Astrocyte of the spinal cord (primary cell): ENCODE measurements at places on chromosomes 1 and 21.

DNA sequence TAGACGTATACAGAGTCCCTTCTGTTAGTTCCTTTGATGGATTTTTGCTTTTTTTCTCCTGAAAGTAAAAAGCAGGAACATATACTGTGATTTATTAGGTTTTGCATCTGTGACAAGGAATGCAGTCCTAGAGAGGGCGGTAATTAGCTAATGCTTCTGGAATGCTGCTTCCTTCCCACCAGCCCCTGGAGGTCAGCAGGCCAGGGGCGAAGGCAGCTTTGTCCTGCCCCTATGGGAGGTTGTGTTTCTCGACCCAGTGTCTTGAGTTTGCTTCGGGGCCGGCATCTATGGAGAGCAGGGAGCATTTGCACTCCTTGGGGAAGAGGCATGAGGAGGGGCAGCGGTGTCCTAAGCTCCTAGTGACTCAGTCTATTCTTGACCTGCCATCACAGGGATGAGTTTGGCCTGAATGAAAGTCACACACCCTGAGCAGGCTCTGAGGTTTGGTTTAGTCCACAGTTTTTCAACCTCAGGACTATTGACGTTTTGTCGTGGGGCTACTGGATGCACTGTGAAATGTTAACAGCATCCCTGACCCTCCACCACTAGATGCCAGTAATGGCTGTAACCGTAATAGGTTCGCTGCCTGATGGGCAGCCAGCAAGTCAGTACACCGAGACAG, 85.0 kb upstream of the KCNJ15 start:
- peak; percentile 69 for DNase-seq

DNA sequence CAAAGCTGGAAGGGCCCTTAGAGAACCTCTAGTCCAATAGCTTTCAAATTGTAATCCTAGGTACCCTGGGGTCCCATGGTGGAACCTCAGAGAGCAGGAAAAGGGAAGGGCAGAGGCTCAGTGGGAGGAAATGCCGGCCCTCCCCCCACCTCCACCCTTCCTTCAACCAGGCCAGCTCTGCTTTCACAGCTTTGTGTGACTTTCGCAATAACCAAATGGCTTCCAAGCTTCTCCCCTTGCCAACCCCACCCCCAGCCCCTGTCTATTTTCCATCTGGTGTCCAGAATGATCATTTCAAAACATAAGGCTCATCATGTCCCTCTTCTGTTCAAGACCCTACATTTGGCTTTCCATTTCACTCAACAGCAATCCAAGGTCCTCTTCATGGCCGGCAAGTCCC, 74.4 kb downstream of the CD58 start:
- no peak for DNase-seq

DNA sequence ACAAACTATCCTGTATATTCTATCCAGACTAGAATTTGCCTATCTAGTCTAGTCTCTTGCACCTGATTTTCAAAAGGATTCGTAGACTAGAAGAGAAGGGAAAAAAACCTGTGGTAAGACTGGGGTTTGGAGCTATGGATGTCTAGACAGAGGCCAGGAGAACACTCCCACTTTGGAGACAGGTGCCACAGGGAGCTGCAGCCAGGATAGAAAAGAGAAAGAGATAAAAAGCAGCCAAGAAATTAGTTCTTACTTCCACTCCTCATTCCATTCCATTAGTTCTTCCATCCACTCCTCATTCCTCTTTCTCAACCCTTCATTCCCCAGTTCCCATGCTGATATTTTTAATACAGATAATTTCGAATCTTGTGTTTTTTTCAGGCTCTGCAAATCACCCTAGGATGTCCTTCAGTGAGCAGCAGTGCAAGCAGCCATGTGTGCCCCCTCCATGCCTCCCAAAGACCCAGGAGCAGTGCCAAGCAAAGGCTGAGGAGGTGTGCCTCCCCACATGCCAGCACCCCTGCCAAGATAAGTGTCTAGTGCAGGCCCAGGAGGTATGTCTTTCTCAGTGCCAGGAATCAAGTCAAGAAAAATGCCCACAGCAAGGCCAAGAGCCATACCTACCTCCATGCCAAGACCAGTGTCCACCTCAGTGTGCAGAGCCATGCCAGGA, 496 bp downstream of the PRR9 start:
- DNase-seq = no peak

GRCh38 chr21:31708541-31708940, 23.4 kb downstream of the SCAF4 start:
- DNase-seq = no peak

GRCh38 chr1:5599541-5599940, 392.7 kb downstream of the NPHP4 start:
- DNase-seq = no peak

- no peak for DNase-seq
Observed at GRCh38 chr1:67601539-67601938, 83.5 kb upstream of the GADD45A start.

DNA sequence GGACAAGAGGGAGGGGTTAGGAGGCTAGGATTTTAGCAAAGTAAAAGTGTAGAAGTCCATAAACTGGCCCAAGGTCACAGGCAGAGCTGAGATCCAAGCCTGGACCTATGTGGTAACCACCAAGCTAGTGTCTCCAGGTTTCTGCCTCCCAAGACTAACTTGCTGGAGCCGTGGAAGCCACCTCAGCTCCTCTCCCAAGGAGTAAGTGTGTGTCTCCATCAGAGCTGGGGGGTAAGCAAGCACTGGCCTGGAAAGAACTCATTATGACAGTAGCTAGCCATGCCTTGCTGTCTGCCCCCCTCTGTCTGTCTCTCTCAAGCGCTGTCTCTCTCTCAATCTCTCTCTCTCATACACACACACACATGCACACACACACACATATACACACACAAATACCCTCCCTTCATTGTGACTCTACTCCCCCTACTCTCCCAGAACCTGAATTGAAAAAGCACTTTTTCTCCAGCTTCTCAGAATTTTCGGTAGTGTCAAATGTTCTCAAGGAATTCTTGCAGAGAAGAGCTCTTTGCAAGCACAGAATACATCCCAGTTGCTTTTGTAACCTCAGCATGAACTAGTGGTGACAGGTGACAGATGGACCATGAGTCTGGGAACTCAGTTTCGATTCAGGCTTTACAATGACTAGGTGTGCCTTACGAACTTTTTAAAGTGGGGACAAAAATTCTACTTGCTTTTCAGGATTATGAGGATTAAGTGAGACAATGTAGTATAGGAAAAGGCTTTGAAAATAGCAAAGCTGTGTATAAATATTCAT, 238.0 kb upstream of the FGGY start:
- no peak for DNase-seq

GRCh38 chr1:80305466-80305865, 1298.9 kb upstream of the ADGRL4 start:
- no peak for DNase-seq

DNA sequence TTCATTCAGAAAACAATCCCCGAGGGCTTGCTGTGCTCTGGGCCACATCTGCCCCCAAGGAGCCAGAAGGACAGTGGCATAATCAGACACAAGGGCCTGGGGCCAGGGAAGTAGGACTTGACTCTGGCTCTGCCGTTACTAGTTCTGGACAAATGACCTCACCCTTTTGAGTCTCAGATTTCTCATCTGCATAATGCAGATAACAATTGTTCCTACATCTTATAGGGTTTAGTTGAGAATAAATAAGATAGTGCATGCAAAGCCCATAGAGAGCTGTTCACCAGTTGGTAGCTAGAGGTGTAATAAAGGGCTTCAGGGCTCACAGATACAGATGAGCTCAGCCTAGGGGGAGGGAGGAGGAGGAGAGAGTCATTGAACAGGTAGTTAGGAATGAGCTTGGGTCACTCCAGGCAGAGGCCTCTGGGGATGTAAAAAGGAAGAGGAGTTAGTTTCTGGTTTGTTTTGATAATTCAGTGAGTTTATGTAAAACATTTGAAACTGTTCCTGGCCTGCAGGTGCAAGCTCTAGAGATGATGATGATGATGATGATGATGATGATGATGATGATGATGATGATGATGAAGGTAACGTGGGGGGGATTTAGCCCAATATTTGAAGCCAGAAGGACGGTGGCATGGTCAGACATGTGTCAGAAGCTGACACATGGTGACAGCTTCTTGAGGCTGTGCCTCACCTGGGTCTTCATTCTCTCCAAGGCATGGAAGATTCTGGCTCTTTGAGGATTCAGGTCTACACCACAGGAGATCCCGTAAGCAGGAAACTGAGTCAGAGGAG, 858 bp downstream of the LACTBL1 start:
- DNase-seq = no peak

GRCh38 chr1:185318431-185319138, 1.5 kb upstream of the IVNS1ABP start:
- DNase-seq = no peak

GRCh38 chr1:51234721-51235425, 1.2 kb upstream of the RNF11 start:
- DNase-seq = peak; percentile 33

GRCh38 chr1:245788269-245788668, 633.5 kb downstream of the KIF26B start:
- peak; percentile 94 for DNase-seq

DNA sequence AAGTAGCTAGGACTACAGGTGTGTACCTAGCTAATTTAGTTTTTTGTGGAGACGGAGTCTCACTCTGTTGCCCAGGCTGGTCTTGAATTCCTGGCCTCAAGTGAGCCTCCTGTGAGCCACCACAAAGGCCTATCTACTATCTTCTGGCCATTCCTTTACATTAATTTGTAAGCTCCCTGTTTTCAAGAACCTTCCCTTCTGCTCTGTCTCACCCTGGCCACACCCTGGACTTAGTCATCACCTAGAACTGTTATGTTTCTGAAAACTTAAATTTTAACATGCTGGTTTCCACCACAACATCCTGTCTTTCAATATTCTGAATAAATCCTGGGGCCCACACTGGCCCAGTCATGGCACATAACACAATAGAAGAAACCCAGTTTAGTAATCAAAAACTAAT, 4.9 kb upstream of the B4GALT3 start:
- DNase-seq = peak; percentile 56
